M059J (cell line): ENCODE measurements at places on chromosomes 13 and 19.

DNA sequence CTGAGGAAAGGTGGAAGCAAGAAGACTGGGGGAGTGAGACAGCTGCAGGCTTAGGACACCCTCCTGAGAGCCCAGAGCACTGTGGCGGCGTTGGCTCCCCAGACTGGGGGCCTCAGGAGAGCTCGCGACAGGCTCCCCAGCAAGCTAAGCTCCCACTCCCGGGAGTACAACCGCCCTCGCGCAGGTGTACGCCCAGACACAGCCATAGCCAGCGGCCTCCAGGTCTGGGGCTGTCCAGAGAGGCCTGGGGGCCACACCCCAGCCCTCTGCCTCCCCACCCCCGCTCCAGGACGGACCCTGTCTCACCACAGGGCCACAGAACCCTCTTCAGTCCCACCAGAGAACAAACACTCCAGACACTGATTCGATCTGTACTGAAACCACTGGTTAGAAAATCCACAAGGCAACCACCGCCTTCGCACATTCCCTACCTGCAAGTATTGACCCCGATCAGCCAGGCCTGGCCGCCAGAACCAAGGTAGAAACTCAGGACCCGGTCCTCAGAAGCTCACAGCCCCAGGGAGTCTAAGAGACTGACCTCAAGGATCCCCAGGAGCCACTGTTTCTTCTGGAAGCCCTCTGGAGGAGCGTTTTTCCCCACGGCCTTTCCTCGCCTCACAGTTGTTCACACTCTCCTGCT, 16.3 kb downstream of the ZIC5 start:
- DNase-seq: no peak

GRCh38 chr19:11887234-11887610, 360 bp upstream of the ZNF69 start:
- no peak for DNase-seq

DNA sequence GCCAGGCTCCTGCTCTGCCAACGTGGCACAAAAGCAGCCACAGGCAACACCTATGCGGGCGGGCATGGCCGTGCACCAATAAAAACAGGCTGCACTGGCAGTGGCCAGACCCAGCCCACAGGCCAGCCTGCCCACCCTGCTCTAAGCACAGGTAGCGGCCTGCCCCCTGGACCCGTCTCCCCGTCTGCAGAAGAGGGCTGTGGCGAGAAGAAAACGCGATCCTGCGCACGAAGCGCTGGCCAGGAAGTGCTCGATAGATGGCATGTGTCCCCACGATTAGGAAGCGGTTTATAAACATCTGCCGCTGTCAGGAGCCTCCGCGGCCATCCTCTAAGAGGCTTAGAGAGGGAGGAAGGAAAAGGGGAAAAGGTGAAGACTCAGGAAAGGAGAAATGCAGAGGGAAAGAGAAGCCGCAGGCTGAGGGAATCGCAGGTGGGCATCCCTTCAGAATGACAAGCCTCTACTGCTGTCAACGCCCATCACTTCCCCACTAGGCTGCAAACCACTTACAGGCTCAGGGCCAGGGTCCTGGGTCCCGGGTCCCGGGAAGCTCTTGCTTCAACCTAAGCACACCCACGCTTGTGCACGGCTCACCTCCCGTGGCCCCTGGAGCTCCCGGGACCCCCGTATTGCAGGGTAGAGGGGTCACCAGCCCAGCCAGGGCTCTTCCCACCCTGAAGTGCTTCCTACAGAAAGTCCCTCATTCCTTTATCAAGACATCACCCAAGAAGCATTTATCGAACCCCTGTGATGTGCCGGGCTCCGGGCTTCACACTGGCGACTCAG, 10.5 kb downstream of the MLLT1 start:
- DNase-seq: no peak

- no peak for DNase-seq
These were observed 1461.6 kb downstream of the PCDH9 start for GRCh38 chr13:65768545-65768944.
